ENCODE measurements at places on chromosomes 12 and 14.

GRCh38 chr14:56471056-56471455 is 108.5 kb upstream of the TMEM260 start:
- no peak for DNase-seq

DNA sequence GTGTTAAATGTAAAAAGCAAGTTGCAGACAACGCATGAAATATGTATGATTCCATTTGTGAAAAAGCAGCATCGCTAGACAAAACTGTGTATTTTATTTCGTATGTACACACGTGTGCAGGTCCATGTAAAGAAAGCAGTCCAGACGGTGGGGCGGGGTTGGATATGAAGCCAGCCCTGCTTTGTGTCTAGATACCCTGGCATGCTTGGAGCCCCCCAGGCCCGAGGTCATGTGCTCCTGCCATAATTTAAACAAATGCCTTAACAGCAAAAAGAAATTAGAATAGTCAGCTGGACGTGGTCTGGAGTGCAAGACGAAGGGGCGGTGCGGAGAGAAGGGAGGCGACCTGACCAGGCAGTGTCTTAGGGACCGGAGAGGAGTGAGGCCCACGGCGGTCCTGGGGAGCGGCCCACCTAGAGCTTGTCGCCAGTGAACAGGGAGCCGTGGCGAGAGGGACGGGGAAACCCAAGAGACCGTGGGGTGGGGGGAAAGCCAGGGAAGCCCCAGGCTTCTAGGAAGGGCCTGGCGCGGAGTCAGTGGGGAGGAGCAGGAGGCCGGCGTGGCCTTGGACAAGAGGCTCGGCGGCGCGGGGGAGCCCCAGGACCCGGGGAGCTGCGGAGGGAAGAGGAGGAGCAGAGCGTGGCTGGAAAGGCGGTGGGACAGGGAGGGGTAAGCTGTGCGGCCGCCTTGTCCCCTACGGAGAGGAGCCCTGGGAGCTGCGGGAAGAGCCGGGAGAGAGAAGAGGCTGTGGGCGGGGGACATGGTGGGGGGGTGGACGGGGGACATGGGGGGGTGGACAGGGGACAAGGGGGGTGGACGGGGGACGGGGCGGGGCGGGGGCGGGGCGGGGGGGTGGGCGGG is 118.5 kb upstream of the C14orf180 start:
- DNase-seq: no peak

- no peak for DNase-seq
These were observed 234.2 kb upstream of the FBXO33 start for GRCh38 chr14:39666386-39666785.

GRCh38 chr14:94081386-94081820 is 293 bp downstream of the IFI27L1 start:
- no peak for DNase-seq

DNA sequence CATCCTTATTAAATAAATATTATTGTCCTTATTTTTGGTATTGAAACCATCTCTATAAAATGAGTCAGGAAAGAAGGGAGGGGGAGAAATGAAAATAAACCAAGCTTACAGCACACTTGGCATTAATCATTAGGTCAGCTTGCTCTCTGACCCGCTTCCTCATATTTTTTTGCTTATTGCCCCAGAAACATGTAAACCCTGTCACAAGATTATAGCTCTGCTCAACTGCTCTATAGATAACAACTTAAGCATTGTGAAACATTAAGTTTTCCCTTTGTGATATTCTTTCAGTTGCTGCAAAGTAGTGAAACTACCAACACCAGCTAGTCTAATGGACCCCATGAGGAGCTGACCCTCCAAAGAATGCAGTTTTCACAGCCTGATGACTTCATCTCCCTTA is 819.5 kb downstream of the SLC16A7 start:
- DNase-seq: no peak

- no peak for DNase-seq
These were observed 18.4 kb downstream of the PWP1 start for GRCh38 chr12:107704041-107704440.

GRCh38 chr12:71725011-71725410 is 29.7 kb upstream of the RAB21 start:
- no peak for DNase-seq

- no peak for DNase-seq
These were observed 59.0 kb upstream of the RERGL start for GRCh38 chr12:18148961-18149360.

DNA sequence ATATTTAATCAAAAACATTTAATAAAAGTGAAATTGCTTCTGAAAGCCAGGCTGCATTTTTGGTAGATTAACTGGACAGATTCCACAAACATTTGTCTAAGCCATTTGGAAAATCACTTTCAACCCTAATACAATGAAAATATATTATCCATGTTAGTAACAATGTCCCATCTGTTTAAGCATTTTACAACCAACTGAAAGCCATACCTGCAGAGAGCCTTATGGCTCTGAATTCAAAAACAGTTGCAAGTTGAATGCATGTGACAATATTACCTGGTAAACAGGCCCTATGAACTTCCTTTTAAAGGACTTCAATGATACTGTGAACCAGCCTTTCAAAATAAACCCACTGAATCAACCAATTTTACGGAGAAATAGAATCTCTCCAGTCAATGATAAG is 468.1 kb downstream of the BTG1 start:
- no peak for DNase-seq

GRCh38 chr12:9692909-9693308 is 23.4 kb downstream of the CLEC2D start:
- no peak for DNase-seq
